ENCODE measurements at places on chromosomes 2 and 18. TPM values are rescaled to one million over a fixed set of nuclear protein-coding genes. Genes with fewer than 3 reads are reported as not detected.

The XIRP2 gene
- total RNA-seq, result 0.11 TPM

The SLC8A1 gene
- 3.2 TPM for total RNA-seq

The RNF144A gene
- total RNA-seq, result 15.1 TPM

The C2orf80 gene
- 1.3 TPM for total RNA-seq

The SERPINB7 gene
- total RNA-seq, result not detected

The OR6B2 gene
- not detected for total RNA-seq

The FAM110C gene
- total RNA-seq, result 13.2 TPM

The VSNL1 gene
- total RNA-seq, result 108 TPM

The KIAA2012 gene
- not detected for total RNA-seq

The RMND5A gene
- total RNA-seq, result 66.2 TPM

The ANKRD30BL gene
- not detected for total RNA-seq

The MRPL44 gene
- total RNA-seq, result 50.4 TPM

The DES gene
- total RNA-seq, result 1.5 TPM

The ADAM23 gene
- 21.3 TPM for total RNA-seq

The MAP3K19 gene
- not detected for total RNA-seq

The GPD2 gene
- total RNA-seq, result 43.1 TPM
